CD4-positive, alpha-beta memory T cell (primary cell): ENCODE measurements at places on chromosomes 7 and 10. TPM values are rescaled to one million over a fixed set of nuclear protein-coding genes. Genes with fewer than 3 reads are reported as not detected.

VPS26A gene
- 31.7 TPM for total RNA-seq

PTF1A gene
- not detected for total RNA-seq

TEX47 gene
- total RNA-seq, result not detected

GRCh38 chr10:94183666-94184264, 179.0 kb downstream of the NOC3L start:
- H3K27ac ChIP-seq, result no peak overlapping the region
- no peaks in the 10 kb centered on the region for H3K27me3 ChIP-seq
- H3K4me1 ChIP-seq, result no peaks in the 10 kb centered on the region
- no peak for DNase-seq
- H3K4me3 ChIP-seq, result no peak overlapping the region
- no peaks in the 10 kb centered on the region for H3K36me3 ChIP-seq

DNA sequence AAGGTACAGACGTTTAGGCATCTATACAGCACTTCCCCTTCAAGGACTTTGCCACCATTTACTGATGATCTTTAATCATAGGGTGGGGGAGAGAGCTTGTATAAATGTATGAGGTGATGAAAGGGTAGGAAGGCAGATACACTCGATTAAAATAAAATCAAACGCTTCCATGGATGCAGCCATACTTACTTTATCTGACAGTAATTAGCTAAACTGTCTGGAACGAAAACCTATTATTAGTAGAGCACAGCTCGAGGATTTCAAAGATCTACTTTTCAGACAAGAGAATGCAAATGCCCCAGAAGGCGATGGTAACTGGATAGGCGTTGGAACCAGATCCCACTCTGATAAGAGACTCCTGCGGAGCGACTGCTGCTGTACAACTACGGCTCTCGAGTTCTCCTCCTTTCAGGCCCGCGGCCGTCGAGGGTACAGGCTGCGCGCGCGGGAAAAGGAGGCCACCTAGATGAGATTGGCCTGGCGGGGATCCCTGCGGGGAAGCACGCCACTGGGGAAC, 3.1 kb upstream of the NKX2-3 start:
- H3K27ac ChIP-seq, result no peak overlapping the region
- no peaks in the 10 kb centered on the region for H3K36me3 ChIP-seq
- no peak for DNase-seq
- peaks cover 44% of the 10 kb centered on the region for H3K27me3 ChIP-seq
- peaks cover 14% of the 10 kb centered on the region for H3K4me1 ChIP-seq

ZNF467 gene
- total RNA-seq, result 2.7 TPM

ZSWIM8 gene
- total RNA-seq, result 100 TPM

DNA sequence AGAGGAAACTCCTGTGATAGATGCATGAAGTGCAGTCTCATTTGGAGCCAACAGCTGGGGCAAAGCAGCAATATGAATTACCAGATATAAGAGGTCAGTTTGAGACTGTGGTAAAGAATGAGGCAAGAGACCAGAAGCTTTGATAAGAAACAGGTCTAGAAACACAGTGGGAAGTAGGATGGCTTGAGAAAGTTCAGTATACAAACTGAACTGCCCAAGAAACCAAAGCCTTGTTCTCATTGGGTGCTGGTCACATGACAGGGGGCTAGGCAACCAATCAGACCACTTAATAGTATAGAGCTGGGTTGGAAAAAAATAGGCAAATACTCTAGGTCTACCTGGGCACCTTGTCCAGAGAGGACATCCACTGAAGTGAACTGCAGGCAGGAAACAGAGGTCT, 46.2 kb upstream of the PLCE1 start:
- no peaks in the 10 kb centered on the region for H3K4me1 ChIP-seq
- no peak overlapping the region for H3K4me3 ChIP-seq
- no peak for DNase-seq
- H3K36me3 ChIP-seq, result no peaks in the 10 kb centered on the region
- no peak overlapping the region for H3K27ac ChIP-seq
- no peaks in the 10 kb centered on the region for H3K27me3 ChIP-seq

GRCh38 chr10:133123050-133123745, 35.5 kb downstream of the ADGRA1 start:
- no peaks in the 10 kb centered on the region for H3K36me3 ChIP-seq
- no peak for DNase-seq
- H3K4me1 ChIP-seq, result no peaks in the 10 kb centered on the region
- H3K27me3 ChIP-seq, result no peaks in the 10 kb centered on the region
- H3K4me3 ChIP-seq, result no peak overlapping the region

DNA sequence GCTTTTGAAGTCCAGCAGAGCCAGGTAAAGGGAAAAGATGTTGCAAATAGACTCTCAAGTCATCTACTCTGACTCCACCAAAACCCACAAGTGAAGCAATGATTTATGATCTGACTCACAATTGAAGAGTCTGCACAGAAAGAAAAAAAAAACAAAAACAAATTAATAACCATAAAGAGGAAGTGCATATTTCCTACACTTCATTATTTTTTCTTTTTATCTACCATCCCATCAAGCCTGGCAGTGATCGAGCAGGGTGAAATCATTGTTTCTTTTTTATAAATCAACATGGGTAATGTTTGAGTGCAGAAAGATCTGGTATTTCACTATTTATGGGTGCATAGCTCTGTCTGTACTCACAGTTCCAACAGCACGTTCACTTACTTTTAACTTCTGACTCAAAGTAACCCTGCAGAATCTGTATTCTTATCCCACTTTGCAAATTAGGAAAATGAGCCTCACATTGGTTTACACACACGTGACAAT, 829.0 kb downstream of the TNS3 start:
- H3K36me3 ChIP-seq, result no peaks in the 10 kb centered on the region
- no peak overlapping the region for H3K4me3 ChIP-seq
- no peak overlapping the region for H3K27ac ChIP-seq
- H3K4me1 ChIP-seq, result no peaks in the 10 kb centered on the region
- H3K27me3 ChIP-seq, result no peaks in the 10 kb centered on the region

- DNase-seq, result peak; percentile 67
- no peaks in the 10 kb centered on the region for H3K27me3 ChIP-seq
- H3K36me3 ChIP-seq, result no peaks in the 10 kb centered on the region
- peaks cover 87% of the 10 kb centered on the region for H3K4me1 ChIP-seq
Observed at GRCh38 chr7:131007439-131008330, 273.7 kb upstream of the KLF14 start.

DNA sequence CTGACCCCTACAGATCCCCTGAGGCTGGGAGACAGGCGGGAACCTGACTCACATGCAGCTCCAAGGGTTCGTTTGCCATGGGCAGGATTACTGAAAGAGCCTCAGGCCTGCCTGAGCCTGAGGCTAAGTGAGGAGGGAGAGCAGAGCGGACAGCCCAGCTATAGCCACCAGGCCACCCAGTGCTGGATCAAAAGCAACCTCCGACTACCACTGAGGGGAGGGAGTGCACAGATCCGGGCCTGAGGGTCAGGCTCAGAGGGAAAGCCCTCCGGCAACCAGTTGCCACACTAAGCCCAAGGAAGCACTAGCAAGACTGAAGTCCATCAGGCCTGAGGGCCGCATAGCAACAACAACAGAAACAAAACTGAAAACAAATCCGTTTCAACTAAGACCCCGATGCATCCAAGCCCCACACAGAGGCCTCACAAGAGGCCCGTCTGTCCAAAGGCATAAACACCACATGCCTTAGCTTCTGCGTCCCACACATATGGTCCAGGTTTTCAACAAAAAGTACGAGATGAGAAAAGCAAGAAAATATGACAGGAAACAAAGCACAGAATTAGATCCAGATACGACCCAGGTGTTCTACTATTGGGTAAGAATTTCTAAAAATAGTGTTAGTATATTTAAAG, 92.5 kb upstream of the VIPR2 start:
- no peaks in the 10 kb centered on the region for H3K4me1 ChIP-seq
- H3K27ac ChIP-seq, result no peak overlapping the region
- no peak for DNase-seq
- H3K27me3 ChIP-seq, result no peaks in the 10 kb centered on the region

- no peak overlapping the region for H3K4me3 ChIP-seq
- H3K27me3 ChIP-seq, result no peaks in the 10 kb centered on the region
- no peaks in the 10 kb centered on the region for H3K4me1 ChIP-seq
- H3K27ac ChIP-seq, result no peak overlapping the region
Observed at GRCh38 chr7:75984130-75985008, 10.0 kb downstream of the TMEM120A start.

DNA sequence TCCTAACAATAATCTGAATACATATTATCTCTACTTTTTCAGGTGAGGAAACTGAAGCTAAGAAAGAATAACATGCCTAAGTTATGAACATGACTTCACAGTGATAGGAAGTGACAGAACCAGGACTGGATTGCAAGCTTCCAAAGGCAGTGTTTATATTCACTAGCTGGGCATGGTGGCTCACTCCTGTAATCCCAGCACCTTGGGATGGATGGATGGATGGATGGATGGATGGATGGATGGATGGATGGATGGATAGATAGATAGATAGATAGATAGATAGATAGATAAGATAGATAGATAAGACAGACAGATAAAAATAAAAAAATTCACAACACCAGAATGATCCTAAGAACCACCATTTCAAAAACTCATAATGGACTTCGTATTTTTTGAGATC, 18.2 kb upstream of the JMJD1C start:
- peaks cover 4% of the 10 kb centered on the region for H3K4me1 ChIP-seq
- H3K27ac ChIP-seq, result no peak overlapping the region
- no peak overlapping the region for H3K4me3 ChIP-seq

DNA sequence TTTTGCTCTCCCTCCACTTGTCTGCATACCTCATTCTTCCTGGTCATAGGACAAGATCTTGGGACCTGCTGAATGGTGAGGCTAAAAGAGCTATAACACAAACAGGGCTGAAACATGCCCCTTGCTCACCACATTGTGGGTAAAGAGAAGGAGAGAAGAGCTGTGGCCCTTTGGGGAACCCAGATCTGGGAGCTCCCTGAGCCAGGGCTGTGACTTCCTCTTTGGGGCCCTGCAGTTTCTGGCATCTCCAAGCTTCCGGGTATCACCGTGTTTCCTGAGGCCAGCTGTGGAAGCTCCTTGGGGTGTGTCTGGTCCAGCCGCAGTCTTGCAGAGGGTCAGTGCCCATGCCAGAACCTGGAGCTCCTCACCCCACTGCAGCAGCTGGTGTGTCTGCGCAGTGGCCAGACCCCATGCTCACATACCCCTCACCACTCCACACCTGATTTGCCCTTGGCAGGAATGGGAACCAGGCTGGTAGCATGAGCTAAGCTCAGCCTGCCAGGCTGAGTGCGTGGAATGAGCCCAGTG, 34.0 kb downstream of the DKK1 start:
- no peak for DNase-seq
- no peaks in the 10 kb centered on the region for H3K36me3 ChIP-seq
- no peaks in the 10 kb centered on the region for H3K27me3 ChIP-seq
- H3K27ac ChIP-seq, result no peak overlapping the region
- no peaks in the 10 kb centered on the region for H3K4me1 ChIP-seq

- H3K27me3 ChIP-seq, result no peaks in the 10 kb centered on the region
- peaks cover 38% of the 10 kb centered on the region for H3K4me1 ChIP-seq
Observed at GRCh38 chr7:1533547-1534329, 3.2 kb downstream of the MAFK start.

GRCh38 chr10:62582101-62582705, 208.0 kb downstream of the ZNF365 start:
- DNase-seq, result no peak
- H3K4me3 ChIP-seq, result no peak overlapping the region
- no peaks in the 10 kb centered on the region for H3K27me3 ChIP-seq
- H3K36me3 ChIP-seq, result no peaks in the 10 kb centered on the region

DNA sequence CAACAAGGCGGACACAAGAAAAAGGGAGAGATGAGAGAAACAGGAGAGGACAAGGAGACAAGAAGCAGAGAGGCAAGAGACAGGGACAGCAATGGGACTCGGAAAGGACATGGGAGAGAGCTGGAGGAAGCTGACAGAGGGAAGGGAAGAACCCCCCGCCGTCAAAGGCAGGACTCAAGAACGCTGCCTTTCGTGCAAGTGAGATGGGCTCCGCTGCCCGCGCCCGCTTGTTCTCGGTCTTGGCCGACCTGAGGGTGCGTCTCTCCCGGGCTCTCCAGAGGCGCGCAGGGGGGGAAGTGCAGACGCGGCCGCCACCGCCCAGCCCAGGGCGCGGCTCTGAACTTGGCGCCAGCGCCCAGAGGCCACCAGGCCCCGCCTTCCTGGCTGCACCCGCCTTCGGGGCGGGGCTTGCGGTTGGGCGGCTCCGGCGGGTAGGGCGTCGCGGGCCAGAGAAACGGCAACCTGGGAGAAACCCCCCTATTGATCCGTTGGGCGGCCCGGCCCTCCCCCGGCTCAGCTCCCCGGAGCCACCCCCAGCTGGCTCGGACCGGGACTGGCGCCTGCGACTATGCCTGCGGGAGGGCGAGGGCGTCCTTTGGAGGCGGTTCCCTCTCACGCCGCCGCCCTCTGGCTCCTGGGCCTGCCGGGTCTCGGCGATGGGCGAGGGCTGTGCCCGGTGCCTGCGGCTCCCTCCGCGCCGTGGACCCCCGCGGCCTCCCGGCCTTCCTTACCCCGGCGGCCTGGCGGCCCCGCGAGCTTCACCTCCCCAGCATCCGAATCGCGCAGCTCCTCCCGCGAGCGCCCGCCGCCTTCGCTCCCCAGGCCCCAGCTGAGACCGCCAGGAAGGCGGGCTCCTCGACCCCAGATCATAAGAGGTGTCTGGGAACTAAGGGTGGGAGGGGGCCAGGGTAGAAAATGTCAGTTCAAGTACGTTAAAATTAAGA, 2.2 kb upstream of the ANTXRL start:
- no peaks in the 10 kb centered on the region for H3K36me3 ChIP-seq
- peak overlapping the region; percentile 54 for H3K27ac ChIP-seq
- peak; percentile 65 for DNase-seq
- peak overlapping the region; percentile 65 for H3K4me3 ChIP-seq
- H3K27me3 ChIP-seq, result no peaks in the 10 kb centered on the region

- no peak overlapping the region for H3K27ac ChIP-seq
- H3K4me1 ChIP-seq, result no peaks in the 10 kb centered on the region
- H3K27me3 ChIP-seq, result no peaks in the 10 kb centered on the region
- H3K36me3 ChIP-seq, result no peaks in the 10 kb centered on the region
- DNase-seq, result no peak
Observed at GRCh38 chr10:71449026-71449425, 52.3 kb downstream of the CDH23 start.

ITPRID1 gene
- total RNA-seq, result not detected

DNA sequence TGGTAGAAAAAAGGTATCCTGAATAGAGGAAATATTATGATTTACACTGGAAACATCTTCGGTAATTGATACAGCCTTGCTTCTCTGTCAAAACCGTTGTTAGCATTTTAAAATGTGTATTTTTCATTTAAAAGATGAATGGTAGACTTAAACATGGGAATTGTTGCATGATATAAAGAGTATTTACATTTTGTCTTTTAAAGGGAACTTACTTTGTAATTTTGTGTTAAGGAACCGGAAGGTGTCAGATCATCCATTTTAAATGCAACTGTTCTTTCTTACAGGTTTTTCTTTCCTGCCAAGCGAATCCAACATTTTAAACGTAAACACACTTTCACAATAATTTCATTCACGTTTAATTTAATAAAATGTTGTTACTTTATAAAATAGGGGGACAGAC, 1.8 kb upstream of the IGF2BP3 start:
- peaks cover 82% of the 10 kb centered on the region for H3K27me3 ChIP-seq
- H3K27ac ChIP-seq, result no peak overlapping the region
- H3K4me1 ChIP-seq, result peaks cover 55% of the 10 kb centered on the region

HKDC1 gene
- total RNA-seq, result 3.5 TPM
